ENCODE measurements at places on chromosomes 7 and 10.

- DNase-seq: no peak
Measured at GRCh38 chr10:80122110-80122710, 10.3 kb upstream of the PLAC9 start.

GRCh38 chr10:124697837-124698544, 46.2 kb downstream of the FAM53B start:
- DNase-seq: no peak

DNA sequence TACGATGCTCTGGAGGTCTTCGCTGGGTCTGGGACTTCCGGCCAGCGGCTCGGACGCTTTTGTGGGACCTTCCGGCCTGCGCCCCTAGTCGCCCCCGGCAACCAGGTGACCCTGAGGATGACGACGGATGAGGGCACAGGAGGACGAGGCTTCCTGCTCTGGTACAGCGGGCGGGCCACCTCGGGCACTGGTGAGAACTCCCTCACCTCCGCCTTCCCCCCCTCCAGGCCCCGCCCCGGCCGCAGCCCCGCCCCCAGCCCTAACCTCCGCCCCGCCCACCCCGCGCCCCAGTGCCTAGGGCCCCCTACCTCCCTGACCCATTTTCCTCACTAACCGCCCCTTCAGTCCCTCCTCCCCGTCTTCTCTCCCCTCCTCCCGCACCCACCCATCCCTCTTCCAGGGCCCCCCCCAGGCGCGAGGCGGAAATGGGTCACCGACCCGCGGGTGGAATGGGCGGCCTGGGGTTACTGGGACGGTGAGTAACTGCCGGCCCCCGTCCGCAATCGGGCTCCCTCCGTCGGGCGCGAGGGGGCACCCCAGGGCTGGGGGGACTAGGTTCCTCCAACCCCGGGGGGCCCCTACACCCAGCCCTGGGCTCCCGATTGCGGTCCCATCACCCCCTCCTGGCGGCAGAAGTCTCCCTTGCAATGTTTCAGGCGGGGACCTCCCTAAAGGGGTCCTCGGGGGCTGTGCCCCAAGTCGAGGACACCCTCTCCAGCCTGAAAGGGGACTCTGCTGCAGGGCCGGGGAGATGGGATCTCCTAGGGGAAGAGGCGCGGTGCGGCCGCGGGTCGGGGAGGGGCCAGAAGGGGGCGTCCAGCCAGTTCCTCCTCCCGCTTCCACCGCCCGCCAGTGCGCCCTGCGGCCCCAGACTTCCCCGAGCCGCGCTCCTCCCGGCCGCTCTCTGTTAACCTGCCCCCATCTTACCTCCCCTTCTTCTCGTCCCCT, 2.1 kb downstream of the PCOLCE start:
- DNase-seq: peak; percentile 59

- DNase-seq: no peak
Measured at GRCh38 chr7:53397911-53398310, 362.5 kb downstream of the POM121L12 start.

- no peak for DNase-seq
Measured at GRCh38 chr10:102773320-102773719, 29.6 kb downstream of the WBP1L start.

GRCh38 chr10:16883084-16883483, 65.9 kb upstream of the RSU1 start:
- DNase-seq: no peak

DNA sequence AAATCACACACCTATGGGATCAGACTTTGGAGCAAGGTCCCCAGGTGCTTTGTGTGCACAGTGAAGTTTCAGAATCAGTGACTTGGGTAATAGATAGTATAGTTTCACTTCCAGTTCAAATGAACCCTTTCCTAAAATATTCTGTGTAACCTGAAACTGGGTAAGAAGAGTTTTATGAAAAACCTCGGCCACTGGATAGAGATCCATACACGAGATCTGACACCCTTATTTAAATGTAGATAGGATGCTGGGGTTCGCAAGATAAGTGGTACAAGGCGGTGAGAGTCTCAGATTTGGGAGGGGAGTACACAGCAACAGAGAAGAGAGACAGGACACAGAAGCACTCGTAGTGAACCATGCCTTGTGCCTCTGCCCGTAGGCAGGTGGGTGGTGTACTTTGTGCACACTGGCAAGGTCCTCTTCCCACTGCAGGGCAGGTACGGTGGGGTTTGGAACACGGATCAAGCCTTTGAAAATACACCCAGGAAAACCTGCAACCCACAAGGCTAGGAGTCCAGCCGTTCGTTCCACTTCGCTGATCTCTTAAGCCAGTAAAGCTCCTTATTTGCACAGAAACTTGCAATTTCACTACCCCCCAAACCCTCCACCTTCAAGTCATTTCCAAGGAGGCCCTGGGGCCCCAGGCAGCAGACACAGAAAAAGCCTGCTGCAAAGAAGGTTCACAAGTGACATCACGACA, 162.8 kb downstream of the USP6NL start:
- no peak for DNase-seq

DNA sequence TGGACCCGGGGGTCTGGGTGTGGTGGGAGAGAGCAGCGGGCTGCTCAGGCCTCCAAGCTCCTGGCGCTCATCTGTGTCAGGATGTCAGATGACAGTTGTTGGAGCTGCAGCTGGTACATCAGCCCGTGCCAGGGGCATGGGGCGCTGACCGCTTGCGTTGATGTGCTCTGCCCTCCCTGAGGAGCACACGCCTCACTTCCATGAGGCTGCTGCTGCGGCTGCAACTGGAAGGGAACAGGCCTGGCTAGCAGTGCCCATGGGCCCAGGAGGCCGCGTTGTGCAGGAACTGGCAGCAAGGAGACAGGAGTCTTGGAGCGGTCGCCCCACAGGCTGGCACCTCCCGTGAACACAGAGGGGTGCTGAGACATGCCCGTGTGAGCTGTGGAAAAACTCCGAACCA, 361.3 kb upstream of the MKI67 start:
- DNase-seq: no peak

DNA sequence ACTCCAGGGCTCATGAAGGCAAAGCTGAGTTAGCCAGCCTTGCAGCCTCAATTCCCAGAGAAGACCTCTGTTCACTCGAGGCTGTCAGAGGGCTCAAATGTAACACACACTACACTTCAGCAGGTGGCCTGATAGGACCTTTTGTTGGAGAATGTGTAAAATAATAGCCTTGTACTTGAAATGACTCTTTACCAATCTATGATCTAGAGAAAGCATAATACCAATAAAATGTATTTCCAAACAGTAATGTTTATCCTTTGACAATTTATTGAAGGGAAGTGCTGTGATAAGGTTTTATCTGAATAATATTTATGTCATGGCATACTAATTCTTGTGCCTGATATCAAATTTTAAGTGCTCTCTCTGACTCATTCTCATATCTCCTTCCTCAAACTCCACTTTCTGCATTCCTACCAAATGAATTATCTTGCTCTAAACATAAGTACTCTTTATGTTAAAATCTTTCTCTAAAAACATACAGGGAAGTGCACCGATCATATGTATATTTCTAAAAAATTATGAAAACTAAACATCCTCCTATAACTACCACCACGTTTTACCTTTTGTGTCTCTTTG, 20.9 kb downstream of the CYP3A7 start:
- DNase-seq: no peak

GRCh38 chr10:29199339-29199738, 89.5 kb upstream of the LYZL1 start:
- DNase-seq: no peak

DNA sequence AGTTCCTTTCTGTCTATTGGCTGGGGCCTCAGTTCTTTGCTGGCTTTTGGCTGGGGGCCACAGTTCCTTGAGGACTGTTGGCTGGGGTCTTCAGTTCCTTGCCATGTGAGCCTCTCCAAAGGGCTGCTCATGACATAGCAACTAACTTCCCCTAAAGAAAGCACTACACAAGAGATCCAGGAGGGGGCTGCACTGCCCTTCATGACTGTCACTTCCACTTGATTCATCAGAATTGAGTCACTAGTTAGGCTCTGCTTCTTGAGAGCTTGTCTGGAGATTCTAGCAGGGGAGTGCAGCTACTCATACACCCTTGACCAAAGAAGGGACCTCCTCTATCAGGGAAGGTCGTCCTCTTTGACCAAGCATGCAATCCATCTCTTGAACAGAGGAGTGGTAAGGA, 38.0 kb upstream of the MKX start:
- no peak for DNase-seq

GRCh38 chr10:48880016-48880705, 59.5 kb downstream of the LRRC18 start:
- DNase-seq: no peak

DNA sequence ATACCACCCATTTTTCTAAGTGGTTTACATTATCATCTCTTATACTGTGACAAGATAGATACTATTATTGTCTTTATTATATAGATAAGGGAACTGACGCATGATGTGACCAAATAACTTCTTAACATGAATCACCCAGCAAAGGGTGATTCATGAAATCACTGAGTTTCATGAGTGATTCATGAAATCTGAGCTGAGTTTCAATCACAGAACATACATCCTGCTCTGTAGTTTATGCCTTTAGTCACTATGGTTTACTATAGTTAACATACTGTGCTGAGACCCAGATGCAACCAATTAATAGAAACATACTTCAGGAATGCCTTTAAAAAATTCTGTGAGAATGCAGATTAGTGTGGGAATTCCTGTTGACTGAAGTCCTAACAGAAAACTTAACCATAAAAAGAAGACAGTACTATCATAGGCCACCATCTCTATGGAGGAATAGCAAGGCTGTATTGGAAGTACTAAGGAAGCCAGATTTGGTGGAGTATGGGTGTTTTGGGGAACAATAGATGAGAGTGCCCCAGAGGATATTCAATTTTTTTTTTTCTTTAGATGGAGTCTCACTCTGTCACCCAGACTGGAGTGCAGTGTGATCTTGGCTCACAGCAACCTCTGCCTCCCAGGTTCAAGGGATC, 43.1 kb upstream of the SEMA3A start:
- no peak for DNase-seq

All from stimulated activated CD8-positive, alpha-beta memory T cell treated with anti-CD3 and anti-CD28 coated beads, Interleukin-2, amount 100 ng/mL, for 1 hour (primary cell).